Mesothelial cell of epicardium (in vitro differentiated cells): ENCODE measurements at places on chromosomes 13 and 19.

- DNase-seq = no peak
Measured at GRCh38 chr13:50990065-50990817, 80.7 kb downstream of the RNASEH2B start.

- no peak for DNase-seq
Measured at GRCh38 chr13:93151277-93151676, 75.3 kb upstream of the GPC6 start.

GRCh38 chr13:34459856-34460255, 482.2 kb upstream of the NBEA start:
- DNase-seq = no peak

DNA sequence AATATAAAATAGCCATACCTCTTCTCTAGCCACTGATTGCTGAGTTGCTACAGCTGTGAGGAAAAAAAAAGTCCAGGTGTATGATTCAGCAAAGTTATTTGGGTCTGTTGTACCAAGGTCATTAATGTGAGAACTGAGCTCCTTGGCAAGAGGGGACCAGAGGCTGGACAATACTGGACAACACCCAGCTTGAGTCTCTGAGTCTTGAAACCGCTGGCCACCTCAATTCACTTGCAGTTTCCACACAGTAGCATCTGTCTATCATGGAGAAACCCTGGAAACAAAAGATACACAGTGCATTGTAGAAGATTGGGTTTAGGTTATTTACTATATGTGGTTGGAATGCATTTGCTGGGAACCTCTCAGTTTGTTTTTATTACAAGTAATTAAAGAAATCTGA, 60.4 kb downstream of the WDFY2 start:
- no peak for DNase-seq

GRCh38 chr19:14659874-14660489, 14.7 kb downstream of the ADGRE3 start:
- no peak for DNase-seq

- no peak for DNase-seq
Measured at GRCh38 chr19:4260613-4261191, 13.8 kb downstream of the YJU2 start.

- no peak for DNase-seq
Measured at GRCh38 chr13:34522808-34523207, 419.3 kb upstream of the NBEA start.

- no peak for DNase-seq
Measured at GRCh38 chr19:55354698-55355212, at the start of gene COX6B2. Gene COX6B2 (minus strand): TSS chr19:55354719. CDS start chr19:55354521, 198 bp downstream.

DNA sequence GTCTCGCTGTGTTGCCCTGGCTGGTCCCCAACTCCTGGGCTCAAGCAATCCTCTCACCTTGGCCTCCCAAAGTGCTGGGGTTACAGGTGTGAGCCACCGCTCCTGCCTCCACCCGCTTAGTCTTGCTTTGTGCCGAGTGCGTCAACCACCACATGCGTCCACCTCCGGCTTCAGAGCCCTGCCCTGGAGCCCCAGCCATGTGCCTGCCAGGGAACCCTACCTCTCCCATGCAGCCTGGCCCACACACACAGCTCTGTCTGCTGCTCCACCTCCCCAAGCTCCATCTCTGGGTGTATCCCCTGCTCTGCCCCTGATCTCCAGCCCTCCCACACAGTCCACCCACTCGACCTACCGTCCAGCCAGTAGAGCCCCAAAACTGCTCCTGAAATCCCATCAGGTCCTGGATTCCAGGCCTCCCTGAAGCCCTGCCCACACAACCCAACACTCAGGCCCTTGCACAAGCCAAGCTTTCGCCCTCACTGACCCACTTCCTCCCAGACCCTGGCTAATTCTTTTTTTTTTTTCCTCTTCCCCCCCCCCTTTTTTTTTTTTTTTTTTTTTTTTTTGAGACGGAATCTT, 9.6 kb downstream of the CYP2F1 start:
- DNase-seq = no peak
